ENCODE measurements at places on chromosomes 13 and 19.

- DNase-seq, result no peak
These were observed 28.1 kb downstream of the KEAP1 start for GRCh38 chr19:10474962-10475451.

- DNase-seq, result no peak
These were observed 72.5 kb upstream of the MTIF3 start for GRCh38 chr13:27522847-27523246.

- DNase-seq, result no peak
These were observed 14.5 kb upstream of the CEACAM1 start for GRCh38 chr19:42542791-42543190.

- DNase-seq, result no peak
These were observed 3.0 kb downstream of the NFIX start for GRCh38 chr19:12997967-12998940.

- DNase-seq, result no peak
These were observed 30.2 kb downstream of the ITM2B start for GRCh38 chr13:48263196-48263595.

- DNase-seq, result no peak
These were observed 56.2 kb downstream of the RCBTB2 start for GRCh38 chr13:48476686-48477085.

GRCh38 chr13:111518161-111518792 lies 197.8 kb downstream of the TEX29 start:
- no peak for DNase-seq

- DNase-seq, result no peak
These were observed 13.7 kb downstream of the RNASEH2B start for GRCh38 chr13:50923272-50923671.

GRCh38 chr13:31330236-31330635 lies 130.5 kb downstream of the B3GLCT start:
- DNase-seq, result no peak

DNA sequence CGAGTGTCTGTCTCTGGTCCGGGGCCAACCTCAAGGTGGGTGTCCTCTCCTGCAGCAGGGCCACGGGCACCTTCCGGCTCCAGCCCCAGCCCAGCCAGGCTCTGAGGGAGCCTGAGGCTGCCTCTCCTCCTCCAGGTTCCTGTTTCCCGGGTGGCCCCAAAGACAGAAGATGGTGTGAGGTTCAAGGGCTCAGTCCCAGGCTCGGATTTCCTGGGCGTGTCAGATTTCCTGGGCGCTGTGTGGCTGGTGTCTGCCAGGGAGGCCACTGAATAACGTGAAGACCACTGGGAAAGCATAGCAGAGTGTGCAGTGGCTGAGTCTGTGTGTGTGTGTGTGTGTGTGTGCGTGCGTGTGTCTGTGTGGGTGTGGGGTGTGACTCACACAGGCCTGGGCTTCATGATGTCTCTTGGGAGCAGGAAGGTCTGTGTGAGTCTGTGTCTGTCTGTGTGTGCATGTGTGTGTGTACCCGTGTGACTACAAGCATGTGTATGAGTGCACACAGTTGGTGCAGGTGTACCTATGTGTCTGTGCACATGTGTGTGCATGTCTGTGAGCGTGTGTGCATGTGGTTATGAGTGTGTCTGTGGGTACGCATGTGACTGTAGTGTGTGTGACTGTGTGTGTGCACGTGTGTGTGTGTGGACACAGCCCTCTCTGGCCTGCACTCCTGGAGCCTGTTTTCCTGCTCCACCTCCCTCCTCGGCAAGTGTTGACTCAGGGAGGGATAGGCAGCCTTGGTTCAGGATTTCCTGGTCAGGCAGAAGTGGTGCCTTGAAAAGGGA lies 28.3 kb downstream of the CEBPA start:
- peak; percentile 18 for DNase-seq

GRCh38 chr13:43664700-43665191 lies 122.0 kb downstream of the ENOX1 start:
- DNase-seq, result peak; percentile 0

DNA sequence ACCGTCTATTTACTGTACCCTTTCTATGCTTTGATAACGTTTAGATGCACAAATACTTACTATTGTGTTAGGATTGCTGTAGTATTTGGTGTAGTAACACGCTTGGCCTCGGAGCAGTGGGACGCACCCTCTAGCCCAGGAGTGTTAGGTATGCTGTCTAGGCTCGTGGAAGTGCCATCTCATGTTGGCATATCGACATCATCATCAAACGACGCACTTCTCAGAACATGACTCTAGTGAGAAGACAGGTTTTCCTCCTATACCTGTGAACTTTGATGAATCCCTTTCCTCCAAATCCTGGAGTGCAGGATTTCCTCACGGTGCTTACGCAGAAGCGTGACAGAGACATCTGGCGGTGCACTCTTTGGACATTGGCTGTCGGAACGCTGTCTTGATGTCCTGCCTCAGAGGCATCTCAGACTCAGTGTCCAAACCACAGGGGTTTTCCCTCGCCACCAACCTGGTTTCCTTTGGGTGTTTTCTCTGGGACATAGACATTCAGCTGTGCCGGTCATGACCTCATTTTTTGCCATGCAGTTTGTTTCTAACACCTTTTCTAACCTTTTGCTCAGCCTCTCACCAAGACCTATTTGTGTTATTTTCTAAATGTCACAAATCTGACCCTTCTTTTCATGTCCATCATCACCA lies 6.3 kb downstream of the SNRNP70 start:
- no peak for DNase-seq

DNA sequence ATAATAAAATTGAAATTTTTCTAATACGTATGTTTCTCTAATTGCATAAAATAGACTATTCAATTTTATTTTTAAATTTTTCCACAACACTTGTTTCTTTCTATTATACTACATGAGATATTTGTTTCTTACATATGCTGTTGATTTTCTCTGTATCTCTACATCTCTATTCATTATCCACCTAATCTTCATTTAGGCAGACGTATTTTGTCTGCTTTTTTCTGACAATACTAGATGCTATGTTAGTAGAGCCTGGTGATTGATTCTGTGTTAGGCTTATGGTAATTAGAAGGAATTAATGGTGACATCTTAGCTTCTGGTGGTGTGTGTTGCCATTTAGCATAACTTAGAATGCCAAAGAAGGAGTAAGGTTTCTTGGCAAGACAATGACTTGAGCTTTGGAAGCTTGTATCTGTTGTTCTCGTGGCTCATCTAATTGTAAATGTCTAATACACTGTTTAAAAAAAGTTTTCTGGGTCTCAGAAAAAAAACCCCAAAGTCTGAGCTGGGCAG lies 1610.7 kb upstream of the PCDH20 start:
- no peak for DNase-seq

- no peak for DNase-seq
These were observed 161.5 kb downstream of the MZT1 start for GRCh38 chr13:72565893-72566292.

- DNase-seq, result no peak
These were observed 6.0 kb upstream of the GRTP1 start for GRCh38 chr13:113369881-113370280.

DNA sequence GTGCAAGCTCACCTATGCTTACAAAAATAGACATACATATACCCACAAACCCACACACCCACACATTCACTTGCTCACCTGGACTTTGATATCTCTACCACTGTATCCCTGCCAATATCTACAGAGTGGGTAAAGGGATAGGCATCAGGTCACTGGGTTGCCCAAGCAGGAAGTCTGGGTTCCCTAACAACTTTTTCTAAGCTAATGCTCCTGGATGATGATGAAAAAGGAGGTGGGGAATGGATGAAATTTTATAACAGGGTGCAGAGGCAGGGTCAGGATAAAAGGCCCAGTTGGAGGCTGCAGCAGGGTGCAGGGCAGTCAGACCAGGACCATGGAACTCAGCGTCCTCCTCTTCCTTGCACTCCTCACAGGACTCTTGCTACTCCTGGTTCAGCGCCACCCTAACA lies at the start of gene CYP2B6:
Gene CYP2B6 (plus strand): TSS at position 311 of the 410 bp plus-strand sequence. CDS start 24 bp downstream, at position 335.
- DNase-seq, result no peak

- DNase-seq, result no peak
These were observed 3.0 kb downstream of the MZF1 start for GRCh38 chr19:58569943-58570670.

DNA sequence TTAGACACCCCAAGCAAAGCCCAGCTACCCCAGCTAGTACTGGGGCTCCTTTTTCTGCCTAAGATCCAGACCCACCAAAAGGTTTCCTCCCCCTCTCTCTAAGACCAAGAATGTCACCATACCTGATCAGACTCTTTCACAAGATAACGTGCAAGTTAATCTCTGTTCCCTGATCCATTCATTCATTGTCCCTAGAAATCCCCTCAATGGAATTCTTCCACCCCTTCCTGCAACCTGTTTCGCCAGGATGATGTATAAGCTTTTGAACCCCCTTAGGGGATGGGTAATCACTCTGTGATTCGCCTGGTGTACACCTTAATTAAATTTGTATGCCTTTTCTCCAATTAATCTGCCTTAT lies 17.3 kb upstream of the CLN5 start:
- no peak for DNase-seq

DNA sequence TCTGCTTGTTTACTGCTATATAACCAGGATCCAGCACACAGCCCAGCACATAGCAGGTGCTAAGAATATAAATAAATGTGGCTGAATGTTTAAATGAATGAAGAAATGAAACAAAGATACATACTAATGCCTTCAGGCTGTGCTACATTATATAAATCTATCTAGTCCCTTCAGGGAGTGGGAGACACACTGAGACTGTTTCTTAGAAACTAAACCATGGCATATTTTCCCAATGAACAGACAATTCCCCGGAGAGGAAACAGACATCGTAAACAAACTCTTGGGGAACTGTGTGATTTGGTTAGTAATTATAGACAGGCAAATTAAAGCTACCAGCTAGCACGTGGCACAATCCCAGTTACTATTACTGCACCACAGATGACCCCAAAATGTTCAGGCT lies 9.7 kb upstream of the FEM1A start:
- DNase-seq, result no peak

- no peak for DNase-seq
These were observed 128.3 kb upstream of the SPATA13 start for GRCh38 chr13:24032252-24032651.

GRCh38 chr13:46178821-46179220 lies 3.2 kb downstream of the LCP1 start:
- DNase-seq, result no peak

DNA sequence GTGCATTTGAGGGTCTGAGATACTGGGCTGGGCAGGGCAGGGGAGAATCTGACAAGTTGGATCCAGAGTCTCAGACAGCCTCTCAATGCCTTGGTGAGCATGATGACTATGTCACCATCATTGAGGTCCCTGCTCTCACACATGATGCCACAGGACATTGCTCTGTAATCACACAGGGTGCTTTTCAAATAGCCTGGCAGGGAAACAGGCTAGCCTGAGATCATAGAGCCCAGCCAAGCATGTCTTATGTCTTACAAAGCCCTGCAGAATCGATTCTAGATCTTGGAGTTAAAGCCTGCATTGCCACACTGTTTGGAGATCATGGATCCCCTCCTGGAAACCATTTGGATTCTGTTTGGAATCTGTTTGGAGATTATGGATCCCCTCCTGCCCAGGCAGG lies 5.3 kb downstream of the KCNN1 start:
- no peak for DNase-seq

DNA sequence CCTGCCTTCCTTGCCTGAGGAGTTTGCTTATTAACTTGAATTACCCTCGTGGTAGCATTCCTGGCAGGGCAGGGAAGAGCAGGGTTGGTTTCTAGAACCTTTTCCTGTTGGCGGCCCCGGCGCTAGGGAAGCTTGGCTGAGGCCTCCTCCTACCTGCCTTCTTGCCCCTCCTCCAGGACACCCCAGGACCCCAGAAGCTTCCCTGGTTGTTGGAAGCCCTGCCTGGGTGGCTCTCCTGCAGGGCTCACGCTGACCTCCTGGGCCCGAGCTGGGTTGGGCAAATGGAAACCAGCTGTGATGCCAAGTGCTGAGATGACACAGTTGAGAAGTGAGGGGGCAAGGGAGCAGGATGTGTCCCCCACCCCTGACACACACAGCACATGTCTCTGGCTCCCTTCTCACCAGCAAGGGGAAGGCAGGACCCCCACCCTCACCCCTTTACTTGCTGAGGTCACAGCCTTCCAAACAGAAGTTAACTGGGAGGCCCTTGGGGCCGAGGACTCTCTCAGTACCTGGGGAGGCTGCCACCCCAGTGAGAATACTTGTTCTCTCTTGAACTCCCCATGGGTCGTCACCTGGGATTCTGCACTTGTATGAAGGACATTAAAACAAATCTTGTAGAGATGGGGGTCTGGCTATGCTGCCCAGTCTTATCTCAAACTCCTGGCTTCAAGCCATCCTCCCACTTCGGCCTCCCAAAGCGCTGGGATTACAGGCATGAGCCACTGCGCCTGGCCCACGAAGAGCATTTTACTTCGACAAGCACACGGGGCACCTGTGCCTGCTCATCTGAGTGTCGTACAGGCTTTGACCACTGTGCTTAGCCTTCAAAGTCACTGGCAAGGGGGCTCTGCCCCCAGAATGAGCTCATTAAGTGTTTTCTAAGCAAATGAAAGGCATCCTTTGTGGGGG lies 10.5 kb downstream of the CEBPA start:
- DNase-seq, result no peak

DNA sequence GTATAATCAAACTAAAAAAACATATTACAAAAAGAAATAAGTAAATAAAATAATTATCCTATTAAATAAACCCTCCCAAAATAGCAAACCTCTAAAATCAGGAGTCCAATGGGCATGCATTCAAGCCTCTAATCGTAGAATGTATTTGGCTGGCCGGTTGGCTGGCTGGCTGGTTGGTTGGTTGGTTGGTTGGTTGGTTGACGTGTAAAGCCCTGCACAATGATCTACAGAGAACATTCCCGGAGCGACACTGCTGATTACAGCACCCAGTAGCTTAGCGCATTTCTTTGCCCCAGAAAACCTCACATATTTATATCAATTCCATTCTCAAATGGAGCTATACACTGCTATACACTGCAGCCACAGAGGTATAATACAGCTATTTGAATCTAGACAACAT lies 65.6 kb downstream of the SACS start:
- no peak for DNase-seq

DNA sequence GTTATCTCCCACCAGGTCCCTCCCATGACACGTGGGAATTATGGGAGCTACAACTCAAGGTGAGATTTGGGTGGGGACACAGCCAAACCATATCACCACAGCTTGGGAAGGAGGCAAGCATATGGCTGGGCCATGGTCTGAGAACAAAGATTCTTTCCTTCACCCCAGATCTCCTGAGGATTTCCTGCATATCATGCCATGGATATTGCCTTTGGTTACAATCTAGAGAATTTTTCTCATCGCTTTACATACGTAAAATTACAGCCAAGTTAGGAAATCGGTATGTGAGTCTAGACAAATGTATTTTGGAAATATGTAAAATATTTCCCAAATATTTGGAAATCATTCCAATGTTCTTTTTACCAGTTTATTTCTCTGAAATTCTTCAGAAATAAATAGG lies 398.3 kb downstream of the RFC3 start:
- DNase-seq, result no peak

- DNase-seq, result no peak
These were observed 213.4 kb downstream of the ENOX1 start for GRCh38 chr13:43573361-43573740.

- no peak for DNase-seq
These were observed 23.6 kb upstream of the CEBPA start for GRCh38 chr19:33325920-33326319.

GRCh38 chr19:42024622-42025111 lies 30.6 kb upstream of the ATP1A3 start:
- no peak for DNase-seq

GRCh38 chr13:96958286-96958891 lies 35.9 kb downstream of the OXGR1 start:
- DNase-seq, result peak; percentile 9

GRCh38 chr13:95067303-95067702 lies 233.9 kb downstream of the ABCC4 start:
- no peak for DNase-seq

GRCh38 chr13:46207828-46208227 lies 3.9 kb upstream of the LRRC63 start:
- no peak for DNase-seq

All from CD4-positive, alpha-beta T cell treated with Interleukin-10 for 1 hour (primary cell).